Frontal cortex (tissue), 4 donors: ENCODE measurements at places on chromosomes 13 and 19. TPM values are rescaled to one million over a fixed set of nuclear protein-coding genes. Genes with fewer than 3 reads are reported as not detected.

Gene DACH1
- total RNA-seq = 14.7 TPM

Gene GAPDHS
- total RNA-seq = not detected

Gene CYP4F22
- not detected for total RNA-seq

Gene MTUS2
- 7.3 TPM for total RNA-seq

Gene RYR1
- total RNA-seq = 4.5 TPM

Gene NBEA
- total RNA-seq = 209 TPM

Gene LGALS7
- total RNA-seq = not detected

Gene ITGBL1
- total RNA-seq = 2.0 TPM

Gene CFAP97D2
- total RNA-seq = not detected

Gene ZNF841
- total RNA-seq = 52.6 TPM

Gene MCEMP1
- total RNA-seq = not detected

Gene GRK1
- under 0.01 TPM for total RNA-seq

Gene ZNF285
- 30.2 TPM for total RNA-seq

Gene PSG3
- not detected for total RNA-seq

Gene ATP8B3
- total RNA-seq = not detected

Gene PRR19
- 2.0 TPM for total RNA-seq

Gene SLC6A16
- total RNA-seq = not detected

Gene PLPPR3
- 119 TPM for total RNA-seq

Gene SLC10A2
- total RNA-seq = under 0.01 TPM

Gene SLC1A6
- 54.6 TPM for total RNA-seq

Gene RFPL4AL1
- not detected for total RNA-seq

Gene PROZ
- not detected for total RNA-seq

Gene ARHGEF7
- total RNA-seq = 137 TPM

Gene PNMA8A
- total RNA-seq = 68.1 TPM

Gene ZNF100
- total RNA-seq = 13.0 TPM

Gene FGF22
- total RNA-seq = under 0.01 TPM

Gene HIPK4
- not detected for total RNA-seq

Gene WDR87
- not detected for total RNA-seq

Gene ATXN8OS
- 1.6 TPM for total RNA-seq
